ENCODE measurements at places on chromosomes 3 and 15. TPM values are rescaled to one million over a fixed set of nuclear protein-coding genes. Genes with fewer than 3 reads are reported as not detected.
A peak's percentile ranks its signal among the peaks of the same experiment; 100 is the strongest.

The CFAP100 gene
- total RNA-seq = not detected

The NUSAP1 gene
- 16.9 TPM for total RNA-seq

The ZKSCAN7 gene
- total RNA-seq = 2.7 TPM

The WDR93 gene
- total RNA-seq = not detected

DNA sequence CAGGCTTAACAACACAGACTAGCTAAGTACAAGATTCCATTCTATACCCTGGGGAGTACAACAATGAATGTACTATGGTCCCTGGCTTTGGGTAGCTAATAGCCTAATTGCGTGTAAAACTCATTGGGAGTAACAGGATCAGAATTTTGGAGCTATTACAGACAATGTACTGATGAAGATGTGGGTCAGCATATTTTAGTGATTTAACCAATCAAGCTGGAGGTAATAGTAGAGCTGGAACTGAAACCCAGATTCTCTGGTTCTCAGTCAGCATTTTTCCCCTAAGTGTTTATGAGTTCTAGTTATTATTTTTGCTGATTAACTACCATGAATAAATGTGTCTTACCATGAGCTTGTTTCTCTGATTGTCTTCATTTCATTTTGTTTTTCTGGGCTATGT lies 578.7 kb downstream of the NLGN1 start:
- no peaks in the 10 kb centered on the region for H3K36me3 ChIP-seq
- H3K4me1 ChIP-seq = no peaks in the 10 kb centered on the region
- no peak overlapping the region for H3K4me3 ChIP-seq
- H3K27ac ChIP-seq = no peak overlapping the region
- DNase-seq = no peak

DNA sequence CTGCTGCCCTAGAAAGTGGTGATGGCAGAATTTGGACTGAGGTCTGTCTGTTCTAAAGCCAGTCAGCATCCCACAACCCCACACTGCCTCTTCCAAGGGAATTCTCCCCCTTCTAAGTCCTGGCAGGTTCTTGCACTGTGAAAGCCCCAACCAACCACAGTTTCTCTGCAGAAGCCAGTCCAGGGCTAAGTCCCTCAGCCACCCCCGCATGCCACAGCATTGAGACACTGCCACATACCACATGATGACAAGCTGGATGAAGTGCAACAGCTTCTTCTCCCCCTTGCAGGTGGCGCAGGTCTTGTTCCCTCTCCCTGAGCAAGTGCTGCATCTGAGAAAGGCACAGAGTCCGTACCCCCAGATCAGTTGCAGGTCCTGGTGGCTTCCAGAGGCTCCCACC lies 18.6 kb downstream of the SSUH2 start:
- no peak for DNase-seq
- H3K4me1 ChIP-seq = peaks cover 11% of the 10 kb centered on the region
- H3K36me3 ChIP-seq = no peaks in the 10 kb centered on the region
- no peak overlapping the region for H3K27ac ChIP-seq
- no peaks in the 10 kb centered on the region for H3K27me3 ChIP-seq
- H3K4me3 ChIP-seq = no peak overlapping the region

GRCh38 chr3:78183906-78184599 lies 1144.2 kb downstream of the ROBO2 start:
- H3K4me1 ChIP-seq = no peaks in the 10 kb centered on the region
- H3K4me3 ChIP-seq = no peak overlapping the region
- DNase-seq = no peak
- no peaks in the 10 kb centered on the region for H3K36me3 ChIP-seq
- H3K27ac ChIP-seq = no peak overlapping the region
- H3K27me3 ChIP-seq = no peaks in the 10 kb centered on the region

DNA sequence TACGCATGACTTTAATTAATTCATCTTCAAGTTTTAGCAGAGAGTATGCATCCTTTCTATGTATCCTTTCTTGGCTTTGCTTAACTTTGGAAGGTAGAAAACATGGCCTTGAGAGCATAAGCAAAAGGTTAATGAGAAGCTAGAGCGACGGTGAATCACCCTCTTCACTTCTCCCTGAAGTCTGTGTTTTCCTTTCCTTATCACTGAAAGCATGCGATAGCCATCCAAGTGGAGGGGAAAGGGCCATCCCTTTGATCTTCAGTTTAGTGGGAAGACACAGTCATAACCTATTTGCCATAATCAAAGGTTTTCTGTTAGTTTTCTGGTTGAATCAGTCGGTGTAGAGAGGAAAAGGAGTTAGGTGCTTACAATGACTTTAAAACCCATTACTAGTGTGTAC lies 354.0 kb upstream of the ROBO2 start:
- no peak overlapping the region for H3K27ac ChIP-seq
- H3K27me3 ChIP-seq = no peaks in the 10 kb centered on the region
- no peak for DNase-seq
- H3K36me3 ChIP-seq = no peaks in the 10 kb centered on the region

DNA sequence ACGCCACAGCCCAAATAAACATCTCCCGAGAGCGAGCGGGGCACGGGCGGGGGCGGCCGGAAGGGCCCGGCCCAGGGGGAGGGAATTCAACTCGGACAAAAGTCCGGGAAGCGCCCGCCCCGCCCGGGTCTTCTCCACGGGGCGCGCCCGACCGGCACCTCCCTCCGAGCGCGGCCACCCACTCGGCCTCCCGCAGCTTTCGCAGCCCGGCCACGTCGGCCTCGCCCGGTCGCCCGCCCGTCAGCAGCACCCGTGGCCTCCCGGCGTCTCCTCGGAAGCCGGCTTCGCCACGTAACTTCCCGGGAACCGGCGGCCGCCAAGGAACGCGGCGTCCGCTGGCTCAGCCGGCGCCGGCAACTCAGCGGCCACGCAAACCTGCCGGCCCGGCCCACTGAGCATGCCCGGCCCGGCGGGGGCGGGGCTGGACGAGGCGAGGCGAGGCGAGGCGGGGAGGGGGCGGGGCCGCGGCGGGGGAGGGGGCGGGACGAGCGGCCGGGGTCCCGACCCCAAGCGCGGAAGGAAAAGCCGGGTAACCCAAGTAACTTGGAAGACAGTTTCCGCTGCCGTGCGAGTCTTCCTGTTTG lies at the start of gene TJP1:
TJP1 (minus strand) TSS at position 369 of the 584 bp plus-strand sequence. CDS start 440 bp downstream, outside the sequence.
- H3K27me3 ChIP-seq = no peaks in the 10 kb centered on the region
- peak within 1 kb of the TSS; percentile 95 for H3K27ac ChIP-seq
- H3K36me3 ChIP-seq = no peaks in the 10 kb centered on the region
- DNase-seq = no peak

DNA sequence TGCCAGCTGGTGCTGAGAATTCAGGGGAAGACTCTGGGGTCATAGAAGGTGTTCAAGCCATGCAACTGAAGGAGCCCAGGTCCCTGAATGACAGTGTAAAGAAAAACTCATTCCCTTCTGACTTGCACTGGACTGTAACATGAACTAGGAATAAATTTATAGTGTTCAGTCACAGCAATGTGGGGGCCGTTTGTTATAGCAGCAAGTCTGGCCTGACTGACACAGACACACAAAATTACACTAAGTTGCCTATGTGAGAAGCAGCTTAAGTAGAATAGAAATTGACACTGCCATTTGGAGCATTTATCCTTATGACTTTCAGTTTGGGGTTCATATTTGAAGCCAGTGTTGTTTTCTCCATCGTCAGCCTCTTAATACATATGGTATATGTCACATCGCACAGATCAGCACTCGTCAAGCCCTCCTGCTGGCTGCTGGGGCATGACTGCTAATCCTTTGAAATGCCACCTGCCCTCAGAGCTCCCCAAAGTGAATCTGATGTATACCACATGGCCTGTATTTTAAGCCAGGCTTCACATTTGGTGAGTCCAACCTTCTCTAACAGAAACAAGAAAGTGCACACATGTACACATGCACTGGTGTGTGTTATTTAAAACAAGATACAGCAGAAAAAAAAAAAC lies 17.1 kb upstream of the HEG1 start:
- no peaks in the 10 kb centered on the region for H3K27me3 ChIP-seq
- H3K27ac ChIP-seq = no peak overlapping the region
- no peaks in the 10 kb centered on the region for H3K4me1 ChIP-seq

DNA sequence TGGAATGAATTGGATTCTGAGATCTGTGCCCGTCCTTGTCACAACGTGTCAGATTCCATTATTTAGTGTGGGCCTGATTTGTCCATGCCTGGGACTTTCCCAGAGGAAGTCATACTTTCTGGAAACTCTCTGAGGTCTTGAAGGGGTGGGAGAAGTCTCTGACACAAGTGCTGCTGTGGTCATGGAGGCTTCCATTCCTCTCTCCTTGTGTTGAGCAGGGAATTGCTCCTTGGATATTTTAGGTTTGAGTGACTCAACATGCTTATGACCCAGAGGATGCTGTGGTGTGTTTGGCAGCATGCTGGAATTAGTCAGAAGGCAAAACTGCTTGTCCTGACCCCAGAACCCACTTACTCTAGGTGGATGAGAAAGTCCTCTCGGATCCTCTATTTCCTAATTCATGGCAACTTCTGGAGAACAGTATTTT lies 132.1 kb downstream of the LPP start:
- H3K4me1 ChIP-seq = peaks cover 40% of the 10 kb centered on the region

- H3K36me3 ChIP-seq = peaks cover 9% of the 10 kb centered on the region
- DNase-seq = no peak
- no peak overlapping the region for H3K4me3 ChIP-seq
Observed at GRCh38 chr3:136093771-136094170, 102.4 kb downstream of the MSL2 start.

- no peak overlapping the region for H3K27ac ChIP-seq
- H3K4me3 ChIP-seq = no peak overlapping the region
- no peak for DNase-seq
- no peaks in the 10 kb centered on the region for H3K36me3 ChIP-seq
- no peaks in the 10 kb centered on the region for H3K27me3 ChIP-seq
Observed at GRCh38 chr15:58077427-58077826, 11.9 kb upstream of the ALDH1A2 start.

GRCh38 chr15:39075311-39075710 lies 505.6 kb upstream of the THBS1 start:
- H3K27me3 ChIP-seq = no peaks in the 10 kb centered on the region
- H3K36me3 ChIP-seq = no peaks in the 10 kb centered on the region
- H3K27ac ChIP-seq = no peak overlapping the region
- no peak for DNase-seq

DNA sequence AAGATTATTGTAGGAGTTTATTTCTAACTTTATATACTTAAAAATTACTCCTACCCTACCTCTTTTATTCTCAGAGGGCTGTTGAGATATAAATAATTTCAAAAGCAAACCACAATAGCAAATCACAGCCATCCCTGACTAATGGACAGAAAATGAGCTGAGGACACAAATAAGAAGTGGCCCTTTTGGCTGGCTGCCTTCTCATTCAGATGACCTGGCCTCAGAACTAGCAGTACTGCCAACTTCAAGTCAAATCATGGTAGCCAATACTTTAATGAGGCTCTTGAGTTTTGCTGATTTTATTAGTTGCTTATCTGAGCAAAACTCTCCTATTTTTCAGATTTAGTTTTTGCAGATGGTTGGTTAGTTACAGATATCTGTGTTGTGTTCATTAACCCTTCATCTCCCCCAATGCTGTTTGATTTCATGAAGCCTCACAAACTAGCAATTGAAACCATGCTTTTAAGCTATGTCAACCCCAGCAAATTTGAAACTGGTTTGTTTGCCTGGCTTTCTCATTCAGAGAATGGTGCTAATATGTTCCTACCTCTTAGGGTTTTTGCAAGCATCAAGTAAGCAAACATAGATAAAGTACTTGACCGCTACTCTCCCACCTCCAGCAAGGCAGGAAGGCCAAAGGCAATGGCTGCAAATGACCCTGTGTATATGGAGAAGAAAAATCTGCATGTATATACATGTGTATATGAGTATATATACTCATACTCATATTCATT lies 73.4 kb upstream of the HACD2 start:
- H3K27ac ChIP-seq = peak overlapping the region; percentile 86
- no peaks in the 10 kb centered on the region for H3K36me3 ChIP-seq
- H3K4me3 ChIP-seq = no peak overlapping the region
- no peak for DNase-seq
- no peaks in the 10 kb centered on the region for H3K27me3 ChIP-seq
